ENCODE measurements at places on chromosomes 5 and 9.
A peak's percentile ranks its signal among the peaks of the same experiment; 100 is the strongest.

GRCh38 chr5:23316060-23316591 is 191.3 kb upstream of the PRDM9 start:
- DNase-seq = no peak

- DNase-seq = no peak
Observed at GRCh38 chr5:66542711-66543110, 53.5 kb upstream of the MAST4 start.

DNA sequence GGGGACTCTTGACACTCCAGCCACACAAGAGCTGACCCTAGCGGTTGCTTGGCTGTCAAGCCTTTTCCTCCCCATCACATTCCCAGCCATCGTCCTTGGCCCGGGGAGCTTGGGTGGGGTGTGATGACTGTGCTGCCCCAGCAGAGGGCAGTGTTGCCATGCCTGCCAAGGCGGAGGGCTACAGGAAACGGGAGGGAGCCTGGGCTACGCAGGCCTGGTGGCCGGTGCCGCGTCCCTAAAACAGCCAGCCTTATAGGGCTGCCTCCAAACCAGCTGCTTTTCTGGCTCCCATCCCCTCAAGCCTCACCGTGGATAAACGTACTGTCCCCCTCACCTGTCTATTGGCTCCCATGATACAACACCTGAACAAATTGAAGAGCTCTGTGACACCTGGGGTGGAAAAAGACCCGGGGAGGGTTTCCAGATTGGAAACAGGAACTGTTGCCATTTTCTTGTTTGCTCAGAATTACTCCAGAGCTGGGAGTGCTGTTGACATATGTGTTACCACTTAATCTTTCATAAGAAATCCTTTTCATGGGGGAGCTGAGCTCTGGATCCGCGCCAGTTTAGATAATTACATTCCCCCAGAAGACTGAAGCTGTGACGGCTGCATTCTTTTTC is 72.8 kb upstream of the ASTN2 start:
- peak; percentile 4 for DNase-seq

GRCh38 chr5:112996830-112997374 is 20.3 kb downstream of the DCP2 start:
- DNase-seq = no peak

DNA sequence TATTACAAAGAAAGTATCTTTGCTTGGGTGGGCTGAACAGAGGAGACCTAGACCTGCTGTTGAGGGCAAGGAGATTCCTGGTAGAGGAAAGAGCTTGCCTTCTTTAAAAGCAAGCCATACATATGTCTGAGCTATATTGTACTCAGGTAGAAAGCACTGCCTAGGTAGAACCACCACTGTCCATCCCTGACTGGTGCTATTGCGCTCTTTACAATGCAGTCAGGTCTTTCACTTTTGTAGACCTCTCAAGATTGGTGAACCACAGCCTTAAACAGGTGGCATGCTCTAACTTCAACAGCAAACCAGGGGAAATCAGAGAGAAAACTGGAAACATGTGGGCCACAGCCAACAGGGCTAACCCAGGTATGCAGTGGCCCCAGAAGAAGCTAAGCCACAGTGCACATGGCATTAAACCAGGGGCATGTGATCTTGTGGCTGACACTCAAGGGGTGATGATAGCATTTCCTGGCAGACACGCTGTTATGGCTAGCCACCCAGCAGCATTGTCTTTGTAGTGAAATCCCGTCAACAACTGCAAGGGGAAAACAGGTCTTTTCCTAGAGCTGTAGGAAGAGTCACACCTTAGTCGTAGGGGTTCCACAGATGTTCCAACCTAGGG is 253.9 kb upstream of the PCSK5 start:
- no peak for DNase-seq

DNA sequence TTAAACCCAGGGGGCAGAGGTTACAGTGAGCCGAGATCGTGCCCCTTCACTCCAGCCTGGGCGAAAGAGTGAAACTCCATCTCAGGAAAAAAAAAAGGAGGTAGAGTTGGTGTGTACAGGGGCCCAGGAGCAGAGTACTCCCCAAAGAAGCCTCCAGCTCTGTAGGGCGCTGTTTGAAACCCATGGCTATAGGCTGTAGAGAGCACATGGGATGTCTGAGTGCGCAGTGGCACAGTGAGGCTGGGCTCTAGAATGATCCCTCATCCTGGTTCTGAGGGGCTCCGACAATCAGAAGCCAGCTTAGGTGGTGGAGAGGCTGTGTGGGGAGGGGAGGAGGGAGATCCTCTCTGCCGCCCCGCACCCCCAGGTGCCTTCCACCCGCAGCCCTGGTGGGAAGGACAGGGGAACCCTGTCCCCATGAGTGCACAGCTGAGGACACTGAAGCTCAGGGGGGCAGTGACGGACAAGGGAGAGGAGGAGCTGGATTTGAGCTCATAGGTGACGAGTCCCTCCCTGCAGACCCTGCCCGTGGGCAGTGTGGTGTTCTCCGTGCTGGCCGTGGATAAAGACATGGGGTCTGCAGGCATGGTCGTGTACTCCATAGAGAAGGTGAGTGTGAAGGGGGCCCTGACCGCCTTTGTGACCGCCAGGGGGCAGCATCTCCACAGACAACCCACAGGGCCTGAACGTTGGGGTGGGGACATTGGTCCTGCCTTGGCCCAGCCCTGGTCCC is 24.6 kb downstream of the CDHR2 start:
- peak; percentile 70 for DNase-seq

DNA sequence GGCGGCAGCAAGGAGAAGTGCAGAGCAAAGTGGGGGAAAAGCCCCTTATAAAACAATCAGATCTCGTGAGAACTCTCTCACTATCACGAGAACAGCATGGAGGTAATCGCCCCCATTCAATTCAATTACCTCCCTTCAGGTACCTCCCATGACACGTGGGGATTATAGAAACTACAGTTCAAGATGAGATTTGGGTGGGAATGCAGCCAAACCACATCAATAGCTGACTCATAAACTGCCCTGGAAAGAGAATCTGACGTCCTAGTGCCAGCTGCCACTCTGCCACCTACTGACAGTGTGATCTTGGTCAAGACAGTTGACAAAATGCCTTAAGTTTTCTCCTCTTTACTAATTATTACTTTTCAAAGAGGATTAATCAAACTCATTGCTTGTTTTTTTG is 128.3 kb downstream of the GPBP1 start:
- DNase-seq = peak; percentile 11

DNA sequence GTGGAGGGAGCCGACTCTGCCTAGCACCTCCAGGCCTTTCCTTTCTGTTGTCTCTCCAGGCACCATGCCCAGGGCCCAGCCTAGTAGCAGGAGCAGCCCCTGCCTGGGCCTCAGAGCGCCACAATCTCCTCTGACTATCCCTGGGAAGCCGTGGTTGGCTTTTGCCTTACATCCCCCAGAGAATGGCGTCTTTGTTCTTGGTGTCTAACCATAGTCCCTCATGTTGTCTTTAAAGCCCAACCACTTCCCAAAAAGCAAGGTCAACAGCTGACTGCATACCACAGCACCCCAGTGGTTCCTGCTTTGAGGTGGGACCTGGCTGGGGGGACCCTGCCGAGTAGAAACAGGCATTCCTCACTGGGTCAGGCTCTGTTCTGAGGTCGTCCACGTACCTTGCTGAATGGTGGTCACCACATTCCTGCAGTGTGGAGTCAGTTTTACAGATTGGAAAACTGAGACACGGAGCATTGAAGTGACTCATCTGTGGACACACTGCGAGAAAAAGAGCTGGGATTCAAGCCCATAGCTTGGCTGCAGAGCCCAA is 13.7 kb upstream of the CERCAM start:
- DNase-seq = no peak

GRCh38 chr5:132222649-132223038 is 5.0 kb downstream of the P4HA2 start:
- DNase-seq = no peak

DNA sequence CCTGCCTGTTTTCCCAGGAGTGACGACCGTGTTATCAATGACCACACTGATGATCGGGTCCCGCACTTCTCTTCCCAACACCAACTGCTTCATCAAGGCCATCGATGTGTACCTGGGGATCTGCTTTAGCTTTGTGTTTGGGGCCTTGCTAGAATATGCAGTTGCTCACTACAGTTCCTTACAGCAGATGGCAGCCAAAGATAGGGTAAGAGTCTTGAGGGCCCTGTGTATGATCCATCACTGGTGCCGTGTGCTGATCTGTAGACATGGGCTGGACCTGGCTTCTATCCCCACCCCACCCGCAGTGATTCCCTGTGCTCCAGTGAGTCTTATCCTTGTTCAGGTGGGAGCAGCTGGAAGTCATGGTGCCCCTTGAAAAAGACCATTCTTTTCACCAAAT is 26.0 kb downstream of the GABRP start:
- DNase-seq = no peak

DNA sequence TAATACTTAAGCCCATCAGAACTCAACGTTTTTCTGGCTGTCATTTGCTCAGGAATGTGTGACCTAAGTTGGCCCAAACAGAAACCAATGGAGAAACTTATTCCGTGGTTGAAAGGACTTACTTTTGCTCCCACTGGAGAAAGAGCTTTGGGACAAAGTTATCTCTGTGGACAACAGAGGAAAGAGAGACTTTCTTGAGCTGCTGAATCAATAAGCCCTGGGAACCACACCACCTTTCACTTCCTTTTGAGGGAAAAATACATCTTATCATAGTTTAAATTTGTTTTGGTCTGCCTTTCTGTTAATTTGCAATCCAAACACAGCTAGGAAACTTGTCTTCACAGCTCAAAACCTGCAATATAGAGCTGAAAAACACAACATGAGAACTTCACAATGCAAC is 62.8 kb upstream of the VCAN start:
- no peak for DNase-seq

DNA sequence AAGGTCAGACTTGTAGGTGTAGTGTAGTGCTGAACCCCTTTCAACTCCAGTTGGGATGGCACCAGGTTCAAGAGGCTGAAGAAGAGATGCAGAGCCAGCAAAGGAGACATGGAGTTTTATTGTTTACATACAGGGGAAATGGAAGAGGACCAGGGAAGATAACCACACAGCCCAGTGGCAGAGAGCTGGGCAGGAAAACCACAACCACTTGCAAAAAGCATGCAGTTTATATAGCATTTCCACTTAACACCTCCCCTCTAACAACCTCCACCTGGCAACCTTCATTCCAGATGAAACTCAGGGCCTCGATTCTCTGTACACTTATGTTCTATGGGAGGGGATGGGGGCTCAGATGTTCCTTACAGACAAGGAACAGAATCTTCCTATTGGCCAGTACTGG is 56.9 kb downstream of the SNX24 start:
- no peak for DNase-seq

- no peak for DNase-seq
Observed at GRCh38 chr9:83959061-83959460, 21.0 kb downstream of the HNRNPK start.

- no peak for DNase-seq
Observed at GRCh38 chr9:129556491-129557191, 64.3 kb downstream of the C9orf50 start.

GRCh38 chr5:113188436-113188835 is 211.8 kb downstream of the DCP2 start:
- DNase-seq = no peak

DNA sequence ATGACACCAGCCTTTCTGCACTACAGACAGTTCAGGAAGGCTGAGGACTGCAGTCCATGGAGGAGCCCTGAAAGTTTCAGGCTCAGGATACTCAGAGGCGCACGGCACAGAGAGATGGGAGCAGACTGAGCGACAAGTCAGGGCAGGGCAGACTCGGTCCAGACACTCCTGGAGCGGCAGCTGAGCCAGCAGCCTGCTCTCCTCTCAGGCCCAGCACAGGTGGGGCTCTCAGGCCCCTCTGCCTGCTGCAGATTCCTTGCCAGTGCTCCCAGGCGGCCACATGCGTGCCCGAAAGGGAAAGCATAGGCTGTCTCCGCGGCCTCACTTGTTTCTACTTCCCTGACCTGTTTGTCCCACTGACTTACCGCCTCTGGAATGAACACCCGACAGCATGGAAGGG is 228.3 kb downstream of the IRX2 start:
- no peak for DNase-seq

DNA sequence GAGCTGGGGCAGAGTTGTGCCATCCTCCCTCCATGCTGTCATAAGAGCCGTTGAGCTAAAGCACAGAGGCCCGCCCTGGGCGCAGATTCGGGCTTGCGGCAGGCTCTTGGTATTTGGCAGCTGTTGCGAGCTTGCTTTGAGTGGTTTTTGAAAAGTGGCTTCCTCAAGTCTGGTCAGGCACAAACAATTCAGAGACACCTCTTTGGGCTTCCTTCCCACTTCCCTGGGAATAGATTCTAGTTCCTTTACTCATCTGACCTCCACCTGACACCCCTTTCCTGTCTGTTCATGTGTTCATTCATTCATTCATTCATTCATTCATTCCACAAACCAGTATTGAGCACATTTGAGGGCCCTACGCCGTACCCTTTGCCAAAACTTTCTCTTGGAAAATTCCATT is 27.4 kb downstream of the NCS1 start:
- no peak for DNase-seq

- no peak for DNase-seq
Observed at GRCh38 chr5:115349001-115349817, 52.8 kb upstream of the CCDC112 start.

DNA sequence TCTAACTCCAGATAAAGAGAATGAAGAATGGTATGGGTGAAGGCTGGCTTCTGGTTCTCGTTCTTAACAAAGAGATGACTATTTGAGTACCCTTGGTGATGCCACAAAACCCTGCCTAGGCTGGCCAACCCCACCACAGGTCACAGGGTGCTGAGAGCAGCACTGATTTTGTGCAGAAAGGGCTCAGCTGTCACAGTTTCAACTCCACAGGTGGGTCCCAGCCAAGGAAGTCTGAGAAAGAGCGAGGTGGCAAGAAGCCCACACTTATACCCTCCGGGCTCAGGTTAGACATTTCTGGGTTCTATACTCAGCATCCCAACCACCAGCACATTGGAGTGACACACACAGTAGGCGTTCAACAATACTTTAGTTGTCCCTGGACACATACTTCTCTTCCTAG is 118.1 kb downstream of the SLIT3 start:
- DNase-seq = no peak

GRCh38 chr5:138230261-138230660 is 17.1 kb upstream of the CDC23 start:
- no peak for DNase-seq

- DNase-seq = no peak
Observed at GRCh38 chr5:52007230-52007858, 624.1 kb downstream of the ISL1 start.

GRCh38 chr5:171421331-171422262 is 2.1 kb downstream of the FGF18 start:
- no peak for DNase-seq
